ENCODE measurements at places on chromosomes 4 and X. TPM values are rescaled to one million over a fixed set of nuclear protein-coding genes. Genes with fewer than 3 reads are reported as not detected.

DRD5 gene
- 0.13 TPM for total RNA-seq

PRKX gene
- total RNA-seq: 32.4 TPM

TMEM47 gene
- total RNA-seq: 2.9 TPM

UTP3 gene
- total RNA-seq: 20.0 TPM

TMEM129 gene
- total RNA-seq: 53.2 TPM

DNA sequence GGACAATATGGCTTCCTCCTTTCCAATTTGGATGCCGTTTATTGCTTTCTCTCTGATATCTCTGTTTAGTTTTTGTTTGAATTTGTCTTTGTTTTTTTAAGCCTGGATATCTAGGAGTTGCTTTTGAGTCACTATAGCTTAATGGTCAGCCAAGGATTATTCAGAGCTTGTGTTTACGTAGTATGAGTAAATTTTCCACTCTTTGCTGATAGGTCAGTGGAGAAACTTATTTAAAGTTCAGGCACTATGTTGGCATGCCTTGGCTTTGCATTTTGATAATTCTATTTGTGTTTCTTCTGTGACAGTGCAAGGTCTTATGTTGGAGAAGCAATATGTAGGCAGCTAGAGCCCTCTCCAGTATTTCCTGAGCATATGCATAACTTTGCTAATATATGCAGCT lies 315.2 kb downstream of the GRID2 start:
- DNase-seq: no peak

- DNase-seq: no peak
These were observed 1.4 kb upstream of the AIFM1 start for GRCh38 chrX:130167040-130167439.

DNA sequence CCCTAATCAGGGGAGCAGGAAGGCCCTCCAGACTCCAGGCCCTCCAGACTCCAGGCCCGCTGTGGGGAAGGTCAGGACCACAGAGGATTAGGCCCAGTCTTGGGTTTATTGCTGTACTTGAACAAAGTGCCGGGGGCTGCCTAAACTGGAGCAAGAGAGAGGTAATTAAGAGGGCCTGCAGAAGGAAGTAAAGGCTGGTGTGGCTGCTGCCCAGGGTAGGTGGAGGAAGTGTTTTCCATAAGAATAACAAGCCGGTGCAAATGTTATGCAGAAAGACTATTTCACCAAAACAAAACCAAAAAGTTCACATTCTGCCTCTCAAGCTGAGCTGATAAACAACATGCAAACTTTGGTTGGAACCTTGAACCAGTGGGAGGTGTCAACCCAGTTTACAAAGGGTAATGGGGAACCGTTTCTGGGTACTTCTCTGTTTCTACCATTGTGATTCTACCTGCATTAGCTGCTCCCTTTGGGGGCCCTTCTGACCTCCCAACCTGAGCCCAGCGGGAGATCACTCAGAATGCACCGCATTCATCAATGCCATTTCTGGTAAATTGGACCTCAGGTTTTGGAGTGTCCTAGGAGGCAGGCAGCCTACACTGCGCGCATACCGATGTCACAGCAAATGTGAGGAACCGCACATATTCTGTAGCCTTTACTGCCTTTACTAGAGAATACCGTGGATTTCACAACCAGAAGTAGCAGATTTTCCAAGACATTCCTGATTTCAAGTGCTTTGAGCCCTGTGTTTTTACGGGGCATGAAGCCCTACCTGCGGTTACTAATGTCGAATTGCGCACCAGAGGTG lies 59.7 kb upstream of the BCOR start:
- no peak for DNase-seq

GRCh38 chr4:55854129-55854528 lies 681 bp downstream of the EXOC1 start:
- no peak for DNase-seq

DNA sequence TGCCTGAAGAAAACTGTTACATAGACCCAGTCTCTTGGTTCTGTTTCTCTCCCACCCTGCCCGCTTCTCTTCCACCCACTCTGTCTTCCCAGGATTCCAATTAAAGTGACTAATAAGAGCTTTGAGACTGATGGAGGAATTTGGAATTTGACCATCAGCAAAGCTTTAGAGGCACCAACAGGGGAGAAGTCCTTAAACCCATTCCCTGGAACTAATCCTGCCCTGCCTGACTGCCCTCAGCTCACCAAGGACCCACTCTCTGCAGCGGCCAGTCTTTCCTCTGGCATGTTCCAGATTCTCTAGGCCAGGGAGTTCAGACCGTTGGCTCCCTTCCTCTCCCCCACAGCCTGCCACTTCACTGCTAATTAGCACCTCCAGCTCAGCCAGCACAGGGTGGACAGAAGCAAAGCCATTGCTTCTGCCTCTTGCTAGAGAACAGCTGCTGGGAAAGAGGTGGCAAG lies 23.9 kb downstream of the SCD5 start:
- no peak for DNase-seq

- DNase-seq: peak; percentile 56
These were observed 8.1 kb downstream of the SH3BP2 start for GRCh38 chr4:2800691-2801596.

DNA sequence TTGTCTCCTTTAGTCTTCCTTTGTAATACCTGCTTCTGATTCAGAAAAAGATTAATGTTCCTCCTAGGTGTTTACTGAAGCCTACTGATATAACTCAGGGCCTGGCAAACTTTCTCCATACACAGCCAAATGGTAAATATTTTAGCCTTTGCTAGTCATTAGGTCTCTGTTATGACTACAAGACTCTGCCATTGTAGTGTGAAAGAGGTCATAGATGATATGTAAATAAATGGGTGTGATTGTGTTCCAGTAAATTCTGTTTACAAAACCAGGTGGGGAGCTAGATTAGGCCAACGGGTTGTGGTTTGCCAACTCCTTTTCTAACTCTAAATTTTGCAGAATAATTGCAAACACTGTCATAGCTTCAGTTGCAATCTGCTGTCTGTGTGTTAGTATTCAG lies 568.1 kb upstream of the GNPDA2 start:
- DNase-seq: no peak

GRCh38 chr4:17875402-17876070 lies 64.8 kb downstream of the NCAPG start:
- no peak for DNase-seq

DNA sequence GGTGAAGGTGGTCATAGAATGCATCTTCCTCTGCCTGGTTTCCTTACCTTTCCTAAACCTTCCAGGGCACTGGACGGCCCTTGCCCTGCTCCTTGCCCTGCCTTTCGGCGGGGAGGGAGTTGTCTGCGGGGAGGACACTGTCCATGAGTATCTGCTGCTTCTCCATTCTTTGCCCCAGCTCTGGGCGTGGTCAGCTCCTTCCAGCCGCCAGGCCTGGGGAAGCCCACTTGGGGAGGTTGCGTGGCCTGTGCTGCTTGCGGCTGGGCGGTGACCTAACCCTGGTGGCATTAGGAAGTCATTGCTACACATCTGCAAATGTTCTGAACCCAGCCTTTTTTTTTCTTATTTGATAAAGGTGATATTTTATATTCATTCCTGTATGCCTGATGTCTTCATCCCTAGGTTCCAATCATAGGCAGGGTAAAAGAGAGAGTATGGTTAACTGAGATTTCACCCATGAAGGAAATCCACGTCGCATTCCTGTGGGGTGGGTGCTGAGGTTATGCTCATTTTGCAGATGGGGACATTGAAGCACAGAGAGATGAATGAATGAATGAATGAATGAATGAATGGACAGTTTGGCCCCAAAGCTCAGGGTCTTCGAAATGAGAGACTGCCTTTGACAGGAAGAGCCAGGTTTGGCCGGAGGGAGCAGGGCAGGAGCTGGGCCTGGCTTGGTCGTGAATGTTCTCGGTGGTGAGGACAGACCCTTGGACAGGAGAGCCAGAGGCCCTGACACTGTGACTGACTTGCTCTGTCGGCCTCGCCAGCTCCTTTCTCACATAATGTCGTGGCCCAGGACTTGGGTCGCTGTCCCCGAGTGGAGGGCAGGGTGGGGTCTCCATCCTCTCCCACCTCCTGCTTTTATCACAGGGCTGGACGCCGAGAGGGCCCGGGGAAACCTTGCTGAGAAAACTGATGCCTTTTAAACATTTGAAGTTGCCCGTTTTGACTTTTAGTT lies 57.8 kb upstream of the GPR78 start:
- DNase-seq: no peak

- no peak for DNase-seq
These were observed 1411.1 kb upstream of the TENM3 start for GRCh38 chr4:180832073-180832472.

GRCh38 chrX:111914398-111915090 lies 38.6 kb downstream of the TRPC5OS start:
- DNase-seq: no peak

GRCh38 chrX:130560544-130560943 lies 158.8 kb downstream of the RBMX2 start:
- no peak for DNase-seq

DNA sequence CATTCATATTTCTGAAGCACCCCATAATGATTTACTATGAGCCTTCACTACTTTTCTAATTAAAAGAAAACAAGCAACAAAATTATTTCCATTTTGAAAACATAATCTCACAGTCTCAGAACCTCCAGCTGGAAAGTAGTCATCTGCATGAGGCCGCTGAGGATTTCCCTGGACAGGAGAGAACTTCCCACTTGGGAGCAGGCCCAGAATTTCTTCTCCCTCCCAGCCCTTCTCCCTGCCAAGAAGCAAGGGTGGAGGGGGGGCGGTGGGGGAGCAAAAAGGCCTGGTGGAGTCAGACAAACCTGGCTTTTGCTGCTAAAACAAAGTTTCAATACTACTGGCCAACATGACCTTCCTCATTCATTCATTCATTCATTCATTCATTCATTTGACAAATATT lies 167.3 kb downstream of the PJA1 start:
- peak; percentile 52 for DNase-seq

GRCh38 chrX:136183917-136184316 lies 36.6 kb downstream of the FHL1 start:
- no peak for DNase-seq

- no peak for DNase-seq
These were observed 6.8 kb upstream of the SLC25A6 start for GRCh38 chrX:1398431-1399340.

GRCh38 chr4:189374176-189374575 lies 566.5 kb upstream of the FRG1 start:
- DNase-seq: no peak

DNA sequence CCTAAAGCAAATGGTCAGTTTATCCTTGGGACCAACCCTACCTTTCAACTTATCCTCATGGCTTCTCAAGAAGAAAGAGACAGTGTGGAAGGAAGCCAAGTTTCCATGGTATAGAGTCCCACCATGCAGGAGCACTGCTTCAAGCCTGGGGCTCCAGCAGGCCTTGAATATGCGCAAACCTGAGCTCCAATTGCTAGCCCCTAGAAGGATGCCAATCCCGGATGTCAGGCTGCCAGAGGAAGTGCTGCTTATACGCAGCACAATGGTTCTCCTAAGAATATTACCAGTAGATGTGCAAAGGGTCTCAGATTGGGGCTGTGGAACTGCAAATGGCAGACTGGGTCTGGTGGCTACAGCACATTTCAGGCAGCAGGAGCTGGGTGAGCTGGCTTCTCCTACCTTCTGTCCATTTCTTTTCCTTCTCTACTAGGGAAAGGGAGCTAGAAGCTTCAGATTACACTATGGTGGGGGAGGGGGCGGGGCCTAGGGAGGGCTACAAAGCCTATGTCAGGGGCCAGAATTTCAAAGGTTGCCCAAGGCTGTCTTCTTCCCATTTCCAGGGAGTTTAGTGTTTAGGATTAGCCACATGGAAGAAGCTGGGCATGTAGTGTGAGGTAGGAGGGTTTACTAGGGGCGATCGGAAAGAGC lies 40.7 kb upstream of the CITED1 start:
- no peak for DNase-seq

DNA sequence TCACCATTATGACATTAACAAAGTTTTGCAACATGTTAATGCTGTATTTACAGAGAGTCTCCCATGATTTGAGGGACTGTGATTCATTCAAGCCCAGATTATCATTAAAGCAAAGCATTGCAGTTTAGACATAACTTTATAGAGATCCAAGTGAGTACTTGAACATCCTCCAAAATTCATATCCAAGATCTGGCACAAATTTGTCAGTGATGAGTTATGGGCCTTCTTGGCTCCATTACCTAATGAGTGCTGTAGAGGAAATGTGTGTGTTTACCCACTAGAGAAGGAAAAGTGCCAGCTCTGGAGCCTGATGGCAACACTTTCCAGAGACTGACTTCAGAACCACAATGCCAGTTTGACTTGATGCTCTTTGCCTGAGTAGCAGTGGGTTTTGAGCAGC lies 432.3 kb downstream of the GALNTL6 start:
- no peak for DNase-seq

GRCh38 chr4:68630371-68630770 lies 40.1 kb downstream of the UGT2B15 start:
- no peak for DNase-seq

DNA sequence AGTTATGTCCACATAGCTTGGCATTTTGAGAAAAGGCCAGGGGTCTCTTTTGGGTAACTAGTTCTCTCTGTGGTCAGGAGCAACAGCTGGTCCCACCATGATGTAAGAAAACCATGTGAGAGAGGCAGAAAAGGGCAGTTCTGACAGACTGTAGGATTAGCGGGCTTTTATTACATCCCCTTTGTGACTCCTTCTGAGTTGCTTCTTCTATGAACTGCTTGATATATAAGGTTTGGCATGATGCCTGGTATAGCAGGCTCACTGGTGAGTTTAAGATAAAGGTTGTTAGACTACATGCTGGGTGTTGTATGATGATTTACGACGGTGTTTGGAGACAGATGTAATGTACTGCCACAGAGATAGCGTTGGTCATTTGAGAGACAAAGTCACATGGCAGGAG lies 2308.1 kb upstream of the AGA start:
- no peak for DNase-seq

All from colonic mucosa (tissue), 4 donors.